ENCODE measurements at places on chromosomes 3 and 15.

DNA sequence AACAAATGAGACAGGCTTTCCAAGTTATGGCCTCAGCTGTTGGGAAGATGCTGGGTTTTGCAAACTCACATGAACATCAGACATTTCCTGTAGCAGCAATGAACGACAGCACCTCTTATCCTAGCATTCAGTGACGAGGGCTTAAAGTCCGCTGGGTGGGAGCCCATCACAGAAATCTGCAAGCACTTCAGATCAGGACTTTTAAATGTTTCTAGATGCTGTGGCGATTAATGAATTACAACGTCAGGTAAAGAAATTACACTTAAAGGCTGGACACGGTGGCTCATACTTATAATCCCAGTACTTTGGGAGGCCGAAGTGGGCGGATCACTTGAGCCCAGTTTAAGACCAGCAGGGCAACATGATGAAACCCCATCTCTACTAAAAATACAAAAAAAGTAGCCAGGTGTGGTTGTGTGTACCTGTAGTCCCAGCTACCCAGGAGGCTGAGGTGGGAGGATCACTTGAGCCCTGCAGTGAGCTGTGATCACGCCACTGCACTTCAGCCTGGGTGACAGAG is 3.9 kb downstream of the AEN start:
- DNase-seq, result no peak

DNA sequence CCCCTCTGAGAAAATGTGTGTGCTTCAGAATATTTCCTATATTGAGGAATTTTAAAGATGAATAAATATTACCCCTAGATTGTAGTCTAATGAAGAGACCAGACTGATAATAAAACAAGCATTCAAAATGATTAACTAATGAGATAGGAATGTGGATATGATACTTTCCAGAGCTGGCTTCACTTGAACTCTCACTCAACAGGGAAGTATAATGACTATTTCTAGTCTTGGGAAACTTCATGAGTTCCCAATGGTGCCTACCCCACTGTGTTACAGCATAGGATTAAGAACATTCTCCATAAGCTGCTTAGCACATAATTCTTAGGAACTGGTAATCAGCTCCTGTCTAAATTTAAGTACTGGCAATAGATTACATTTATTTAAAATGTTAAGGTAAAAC is 261.5 kb upstream of the ZNF385D start:
- DNase-seq, result no peak

- DNase-seq, result no peak
Observed at GRCh38 chr15:64092075-64092820, 1.4 kb downstream of the CIAO2A start.

- no peak for DNase-seq
Observed at GRCh38 chr3:50609763-50610085, 1.9 kb downstream of the CISH start.

GRCh38 chr15:100114100-100114499 is 227.7 kb downstream of the ADAMTS17 start:
- no peak for DNase-seq

DNA sequence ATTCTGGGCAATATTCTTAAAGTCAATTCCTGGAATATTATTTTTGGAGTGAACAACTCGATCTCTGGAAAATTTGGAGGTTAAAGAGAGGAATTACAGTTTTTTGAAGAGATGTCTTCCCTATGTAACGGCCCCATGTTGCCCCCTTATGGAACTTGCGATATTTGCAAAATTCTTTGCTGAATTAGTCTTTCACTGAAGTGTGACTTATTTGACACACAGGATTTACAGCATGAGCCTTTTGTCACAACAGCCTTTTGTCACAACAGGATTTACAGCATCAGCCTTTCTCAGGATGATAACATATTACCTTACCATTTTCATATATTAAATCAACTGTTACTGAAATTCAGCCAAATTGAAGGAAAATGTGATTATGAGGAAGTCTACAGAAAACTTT is 37.8 kb upstream of the SPTSSB start:
- peak; percentile 23 for DNase-seq

DNA sequence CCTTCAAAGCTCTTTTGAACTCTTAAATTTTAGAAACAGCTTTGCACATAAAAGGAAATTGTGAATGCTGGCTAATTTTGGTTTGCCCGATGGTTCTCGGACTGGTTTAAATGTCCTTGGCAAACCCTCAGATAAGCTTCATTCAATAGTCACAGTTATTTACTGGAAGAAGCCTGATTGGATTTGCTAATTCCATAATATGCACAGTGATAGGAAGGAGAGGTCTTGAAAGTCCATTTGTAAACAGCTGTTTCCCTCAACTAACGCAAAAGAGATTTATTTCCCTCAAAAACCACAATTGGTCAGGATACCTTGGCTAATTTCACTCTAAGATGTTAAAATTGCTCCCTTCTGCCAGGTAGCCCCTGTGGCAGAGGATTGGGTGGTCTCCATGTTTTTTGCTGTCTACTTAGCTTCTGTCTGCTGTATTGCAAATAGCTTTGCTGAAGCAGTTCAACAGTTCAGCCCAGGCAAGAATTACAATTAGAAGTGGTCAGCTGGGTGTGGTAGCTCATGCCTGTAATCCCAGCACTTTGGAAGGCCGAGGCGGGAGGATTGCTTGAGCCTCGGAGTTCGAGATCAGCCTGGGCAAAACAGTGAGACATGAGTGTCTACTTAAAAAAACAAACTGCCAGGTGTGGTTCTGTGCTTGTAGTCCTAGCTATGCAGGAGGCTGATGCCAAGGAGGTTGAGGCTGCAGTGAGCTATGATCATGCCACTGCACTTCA is 30.6 kb upstream of the PROK2 start:
- no peak for DNase-seq

DNA sequence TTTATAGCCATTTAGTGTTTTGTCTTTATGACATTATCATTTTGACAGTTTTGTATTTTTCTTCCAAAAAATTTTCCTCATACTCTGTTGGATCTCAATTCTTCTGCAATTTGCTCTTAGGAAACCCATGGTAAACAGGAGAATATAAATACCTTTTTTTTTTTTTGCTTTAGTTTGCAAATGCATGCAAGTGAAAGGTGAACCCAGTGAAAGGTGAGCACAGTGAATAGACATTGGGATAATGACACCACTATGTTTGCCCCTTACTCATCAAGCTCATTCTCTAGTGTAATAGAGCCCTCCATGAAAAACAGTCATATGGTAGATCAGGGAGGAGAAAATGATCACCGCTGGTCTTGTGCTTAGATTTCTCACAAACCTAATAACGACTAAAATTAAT is 59.0 kb upstream of the TRPC1 start:
- no peak for DNase-seq

DNA sequence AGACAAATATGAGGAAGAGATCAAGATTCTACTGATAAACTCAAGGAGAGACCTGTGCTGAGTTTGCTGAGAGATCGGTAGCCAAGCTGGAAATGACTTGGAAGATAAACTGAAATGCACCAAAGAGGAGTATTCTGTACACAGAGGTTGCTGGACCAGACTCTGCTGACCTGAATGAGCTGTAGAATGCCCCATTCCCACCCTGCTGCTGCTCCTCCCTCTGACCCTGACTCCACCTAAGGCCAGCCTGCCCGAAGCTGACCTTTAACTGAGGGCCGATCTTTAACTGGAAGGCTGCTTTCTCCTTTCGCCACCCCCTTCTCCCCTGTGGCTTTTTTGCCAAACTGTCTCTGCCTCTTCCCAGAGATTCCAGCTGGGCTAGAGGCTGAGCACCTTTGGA is 34.6 kb downstream of the CDIN1 start:
- no peak for DNase-seq

GRCh38 chr15:90637693-90638092 is 79.5 kb upstream of the BLM start:
- DNase-seq, result no peak

GRCh38 chr3:152127058-152127457 is 141.7 kb upstream of the MBNL1 start:
- no peak for DNase-seq

GRCh38 chr3:197381371-197381770 is 83.0 kb upstream of the DLG1 start:
- no peak for DNase-seq

- no peak for DNase-seq
Observed at GRCh38 chr3:95319921-95320494, 1257.1 kb downstream of the NSUN3 start.

Data from T-helper 9 cell (primary cell).